EL (cell line): ENCODE measurements at places on chromosomes 7 and 10.

- peak; percentile 55 for DNase-seq
These were observed 15.6 kb upstream of the PBLD start for GRCh38 chr10:68348265-68348741.

DNA sequence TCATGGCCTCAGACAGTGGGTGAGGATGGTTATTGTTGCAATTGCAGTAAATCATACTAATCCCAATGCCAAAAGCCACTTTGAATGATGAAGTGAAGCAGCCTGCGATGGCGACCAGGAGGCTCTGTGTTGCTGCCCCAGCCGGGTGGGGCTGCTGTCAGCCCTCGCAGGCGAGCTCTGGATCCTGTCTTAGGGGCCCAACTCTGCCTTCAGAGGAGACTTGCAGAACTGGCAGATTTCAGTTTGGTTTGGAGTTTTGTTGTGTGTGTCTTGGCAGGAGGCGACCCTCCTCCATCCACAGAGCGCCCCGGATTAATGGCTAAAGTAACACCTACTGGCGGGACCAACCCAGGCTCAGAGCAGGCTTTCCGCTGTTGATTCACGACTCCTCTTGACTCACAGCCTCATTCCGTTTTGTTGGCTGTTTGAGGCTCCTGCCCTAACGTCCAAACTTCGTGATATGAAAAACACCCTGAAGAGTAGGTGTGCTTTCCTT, 67.9 kb upstream of the BMPER start:
- DNase-seq: no peak

DNA sequence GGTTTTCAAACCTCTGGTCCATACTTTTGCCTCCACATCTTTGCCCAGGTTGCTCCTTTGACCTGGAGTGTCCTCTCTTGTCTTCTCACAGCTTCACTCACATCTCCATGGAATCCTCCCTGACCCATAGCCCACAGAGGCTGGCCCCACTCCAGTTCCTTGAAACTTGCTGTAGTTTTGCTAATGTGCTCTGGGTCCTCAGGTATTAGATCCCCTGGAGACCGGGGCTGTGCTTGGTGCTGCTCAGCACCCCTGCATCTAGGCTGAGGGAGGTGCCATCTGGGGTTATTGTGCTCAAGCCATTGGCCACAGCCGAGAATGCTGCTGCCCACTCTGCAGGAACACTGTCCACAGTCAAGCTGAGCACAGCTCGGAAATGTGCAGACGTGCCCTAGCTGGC, 16.5 kb downstream of the KNDC1 start:
- DNase-seq: no peak

DNA sequence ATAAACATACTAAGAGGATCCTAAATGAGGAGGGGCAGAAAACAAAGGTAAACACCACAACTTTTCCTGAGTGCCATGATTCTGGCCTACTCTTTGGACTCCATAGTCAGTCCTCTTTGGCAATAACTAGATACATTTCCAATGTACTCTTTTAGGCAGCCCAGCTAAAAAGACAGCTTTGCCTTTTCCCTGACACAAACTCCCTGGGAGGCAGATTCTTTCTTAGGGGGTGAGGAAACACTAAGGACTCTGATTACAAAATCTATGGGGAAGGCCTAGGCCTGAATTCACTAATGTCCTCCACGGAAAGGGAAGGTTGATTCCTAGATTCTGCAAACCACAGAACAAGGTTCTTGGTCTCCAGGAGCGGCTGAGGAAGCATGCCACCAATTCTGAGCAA, 25.8 kb downstream of the FBXW4 start:
- no peak for DNase-seq

GRCh38 chr7:128408709-128409595, 830 bp downstream of the IMPDH1 start:
- peak; percentile 22 for DNase-seq
